Activated CD4-positive, alpha-beta T cell treated with anti-CD3 and anti-CD28 coated beads, Interleukin-2, amount 10 ng/mL, durations not matched to agents 7 days and 5 days (primary cell): ENCODE measurements at places on chromosomes 2 and 18. TPM values are rescaled to one million over a fixed set of nuclear protein-coding genes. Genes with fewer than 3 reads are reported as not detected.

GRCh38 chr2:8115456-8115855 is 566.4 kb upstream of the ID2 start:
- H3K27ac ChIP-seq: no peak overlapping the region
- DNase-seq: no peak
- peaks cover 2% of the 10 kb centered on the region for H3K27me3 ChIP-seq
- no peak overlapping the region for H3K4me3 ChIP-seq
- H3K4me1 ChIP-seq: peaks cover 12% of the 10 kb centered on the region

- H3K4me1 ChIP-seq: peaks cover 66% of the 10 kb centered on the region
- DNase-seq: no peak
- H3K4me3 ChIP-seq: no peak overlapping the region
- peak overlapping the region; percentile 46 for H3K27ac ChIP-seq
These were observed 1.9 kb downstream of the OTX1 start for GRCh38 chr2:63052411-63053080.

DNA sequence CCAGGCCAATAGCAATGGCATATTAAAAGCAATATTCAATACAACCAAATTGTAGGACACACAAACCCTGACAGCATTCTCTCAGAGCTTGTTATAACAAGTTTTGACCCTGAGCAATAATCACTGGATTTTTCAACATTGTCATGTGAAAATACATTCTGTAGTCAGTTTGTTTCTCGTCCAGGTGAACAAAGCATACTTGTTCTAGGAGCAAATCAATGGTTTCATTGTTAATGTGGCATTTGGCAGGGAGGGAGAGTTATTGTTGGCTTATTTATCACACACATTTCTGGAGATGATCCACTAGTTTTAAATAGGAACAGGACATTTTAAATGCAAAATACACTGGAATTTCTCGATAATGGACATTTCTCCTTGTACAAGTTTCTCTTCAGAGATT is 69.9 kb upstream of the L3MBTL4 start:
- H3K27ac ChIP-seq: no peak overlapping the region
- H3K36me3 ChIP-seq: no peaks in the 10 kb centered on the region
- no peaks in the 10 kb centered on the region for H3K4me1 ChIP-seq
- no peaks in the 10 kb centered on the region for H3K27me3 ChIP-seq

DNA sequence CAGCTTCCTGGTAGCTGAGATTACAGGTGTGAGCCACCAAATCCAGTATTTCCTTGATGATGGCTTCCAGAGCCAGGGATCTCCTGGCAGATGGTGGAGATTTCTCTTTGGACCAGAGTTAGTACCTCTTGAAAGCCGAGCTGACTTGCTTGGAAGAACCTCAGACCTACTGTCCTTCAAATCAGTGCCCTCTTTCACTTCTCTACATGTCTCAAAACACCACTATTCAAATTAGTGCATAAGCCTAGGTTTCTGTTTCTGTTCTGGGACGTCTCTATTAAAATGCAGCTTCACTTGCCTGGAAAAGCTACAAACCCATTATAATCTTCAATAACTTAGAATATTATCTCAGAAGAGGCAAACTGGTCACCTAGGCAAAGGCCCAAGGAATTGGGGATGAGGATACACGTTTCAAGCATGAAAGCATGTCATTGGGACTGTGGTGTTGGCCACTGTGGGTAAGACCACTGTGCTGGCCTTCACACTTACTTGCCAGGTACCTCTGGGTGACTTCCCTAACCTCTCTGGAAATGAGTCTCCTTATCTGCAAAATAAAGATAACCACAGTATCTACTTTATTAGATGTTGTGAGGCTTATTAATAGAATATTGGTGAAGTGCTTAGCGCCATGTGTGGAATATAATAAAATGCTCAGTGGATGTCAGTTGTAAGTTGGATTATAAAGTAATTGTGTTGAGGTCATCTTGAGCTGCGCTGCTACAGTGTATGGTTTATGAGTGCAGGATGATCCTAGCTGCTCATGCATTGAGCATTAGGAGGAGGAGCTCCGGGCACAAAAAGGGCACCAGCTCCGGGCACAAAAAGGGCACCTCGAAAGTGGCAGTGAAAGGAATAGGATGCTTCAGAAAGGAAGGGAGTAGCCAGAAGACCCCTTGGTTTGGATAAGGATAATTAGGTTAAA is 84.5 kb downstream of the DOCK10 start:
- DNase-seq: no peak
- peaks cover 77% of the 10 kb centered on the region for H3K4me1 ChIP-seq
- no peak overlapping the region for H3K4me3 ChIP-seq
- peaks cover 67% of the 10 kb centered on the region for H3K36me3 ChIP-seq
- peak overlapping the region; percentile 70 for H3K27ac ChIP-seq
- H3K27me3 ChIP-seq: no peaks in the 10 kb centered on the region

DNA sequence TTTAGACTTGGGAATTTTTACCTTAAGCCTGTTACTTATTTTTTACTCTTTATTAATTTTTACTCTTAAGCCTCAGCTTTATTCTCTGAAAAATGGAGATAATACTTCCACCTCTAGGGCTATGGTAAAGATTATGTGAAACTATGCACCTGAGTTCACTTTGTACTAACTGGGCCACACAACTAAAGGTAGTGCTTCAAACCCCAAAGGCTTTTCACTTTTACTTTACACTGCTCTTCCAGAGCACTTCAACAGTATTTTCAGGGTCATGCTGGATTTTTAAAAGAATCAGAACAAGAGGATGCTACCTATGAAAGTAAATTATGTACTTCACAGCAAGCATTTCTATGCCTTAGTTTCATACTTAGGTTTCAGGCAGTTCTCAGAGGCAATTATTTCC is 27.8 kb downstream of the MEX3C start:
- DNase-seq: no peak
- H3K36me3 ChIP-seq: peaks cover 11% of the 10 kb centered on the region
- no peak overlapping the region for H3K4me3 ChIP-seq
- H3K4me1 ChIP-seq: peaks cover 59% of the 10 kb centered on the region
- peak overlapping the region; percentile 58 for H3K27ac ChIP-seq
- H3K27me3 ChIP-seq: no peaks in the 10 kb centered on the region

GRCh38 chr2:103451283-103451682 is 689.5 kb downstream of the TMEM182 start:
- no peak for DNase-seq
- no peaks in the 10 kb centered on the region for H3K36me3 ChIP-seq

DNA sequence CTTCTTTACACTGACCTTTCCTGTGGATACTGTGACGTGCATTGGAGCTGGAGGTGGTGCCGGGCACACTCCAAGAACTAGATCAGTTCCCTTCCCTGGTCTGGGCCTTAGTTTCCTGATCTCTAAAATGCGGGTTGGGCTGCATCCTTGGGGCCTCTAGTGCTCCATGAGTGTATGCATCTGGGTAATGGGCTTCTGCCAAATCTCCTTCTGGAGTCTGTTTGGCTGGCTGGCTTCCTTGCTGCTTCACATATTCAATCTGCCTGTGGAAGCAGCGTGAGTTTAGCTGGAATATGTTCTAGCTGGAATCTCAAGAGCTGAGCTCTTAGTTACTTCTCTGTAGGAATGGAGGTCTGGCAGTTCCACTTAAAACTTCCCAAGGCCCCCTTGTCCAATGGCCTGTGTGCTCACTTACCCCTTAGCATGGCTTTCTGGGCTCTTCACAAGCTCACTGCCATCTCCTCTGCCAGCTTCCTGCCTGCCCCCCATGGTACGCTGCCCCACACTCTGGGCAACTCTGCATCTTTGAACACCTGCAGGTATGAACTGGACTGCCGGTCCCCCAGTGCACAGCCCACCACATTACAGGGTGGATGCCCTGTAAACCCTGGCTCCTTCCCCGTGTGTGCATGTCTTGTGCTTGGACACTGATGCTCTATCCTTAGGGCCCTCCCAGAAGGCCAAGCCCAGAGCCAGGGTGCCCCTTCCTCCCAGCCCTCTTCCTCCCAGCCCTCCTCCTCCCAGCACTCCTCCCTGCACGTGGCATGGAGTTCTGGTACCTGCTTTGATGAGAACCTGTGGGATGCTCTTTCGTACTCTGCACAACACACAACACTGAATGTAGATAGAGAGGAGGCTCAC is 103.6 kb upstream of the SMAD2 start:
- H3K27me3 ChIP-seq: no peaks in the 10 kb centered on the region
- H3K27ac ChIP-seq: no peak overlapping the region
- no peaks in the 10 kb centered on the region for H3K36me3 ChIP-seq

DNA sequence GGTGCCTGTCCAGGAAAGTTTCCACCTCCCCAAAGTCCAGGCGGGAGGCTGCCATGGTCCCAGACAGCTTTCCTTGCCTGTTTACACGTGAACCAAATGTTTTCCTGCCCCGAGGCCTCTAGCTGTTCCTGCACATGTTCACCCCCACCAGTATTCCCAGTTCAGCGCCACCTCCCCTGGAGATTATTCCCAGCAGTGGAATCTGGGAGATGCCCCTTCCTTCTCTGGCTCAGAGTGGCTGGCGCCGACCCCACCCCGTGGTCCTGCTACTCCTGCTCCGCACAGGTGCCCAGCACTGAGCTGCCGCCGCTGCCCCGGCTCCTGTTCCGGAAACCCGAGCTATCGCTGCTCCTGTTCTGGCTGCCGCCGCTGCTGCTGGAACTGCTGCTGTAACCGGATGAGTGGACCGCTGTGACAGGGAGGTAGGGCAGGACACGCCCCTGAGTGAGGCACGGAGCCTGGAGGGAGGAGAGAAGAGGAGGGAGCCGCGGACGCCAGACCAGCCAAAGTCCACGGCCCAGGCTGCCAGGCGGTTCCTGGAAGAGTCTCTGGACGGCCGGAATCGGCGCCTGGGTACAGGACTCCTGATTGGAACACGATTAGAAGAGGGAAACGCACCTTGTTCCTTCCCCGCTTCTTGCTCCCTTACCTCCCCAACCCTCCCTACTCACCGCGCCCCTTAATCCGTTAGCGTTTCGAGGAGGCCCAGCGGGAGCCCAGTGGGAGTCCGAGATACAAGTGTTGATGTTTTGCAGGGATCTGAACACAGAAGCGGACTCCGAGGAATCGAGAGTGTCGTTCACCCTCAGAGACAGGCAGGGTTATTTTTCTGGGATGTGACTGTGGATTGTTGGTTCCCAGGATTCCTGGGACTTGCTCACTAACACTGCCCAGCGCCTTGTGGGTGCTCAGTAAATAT is at the start of gene PDE11A:
TSS of gene PDE11A (minus strand) at position 395 of the 919 bp plus-strand sequence. CDS start at position 55, 340 bp downstream.
- no peaks in the 10 kb centered on the region for H3K36me3 ChIP-seq
- peaks cover 65% of the 10 kb centered on the region for H3K27me3 ChIP-seq
- H3K4me1 ChIP-seq: peaks cover 11% of the 10 kb centered on the region
- peak; percentile 57 for DNase-seq

DNA sequence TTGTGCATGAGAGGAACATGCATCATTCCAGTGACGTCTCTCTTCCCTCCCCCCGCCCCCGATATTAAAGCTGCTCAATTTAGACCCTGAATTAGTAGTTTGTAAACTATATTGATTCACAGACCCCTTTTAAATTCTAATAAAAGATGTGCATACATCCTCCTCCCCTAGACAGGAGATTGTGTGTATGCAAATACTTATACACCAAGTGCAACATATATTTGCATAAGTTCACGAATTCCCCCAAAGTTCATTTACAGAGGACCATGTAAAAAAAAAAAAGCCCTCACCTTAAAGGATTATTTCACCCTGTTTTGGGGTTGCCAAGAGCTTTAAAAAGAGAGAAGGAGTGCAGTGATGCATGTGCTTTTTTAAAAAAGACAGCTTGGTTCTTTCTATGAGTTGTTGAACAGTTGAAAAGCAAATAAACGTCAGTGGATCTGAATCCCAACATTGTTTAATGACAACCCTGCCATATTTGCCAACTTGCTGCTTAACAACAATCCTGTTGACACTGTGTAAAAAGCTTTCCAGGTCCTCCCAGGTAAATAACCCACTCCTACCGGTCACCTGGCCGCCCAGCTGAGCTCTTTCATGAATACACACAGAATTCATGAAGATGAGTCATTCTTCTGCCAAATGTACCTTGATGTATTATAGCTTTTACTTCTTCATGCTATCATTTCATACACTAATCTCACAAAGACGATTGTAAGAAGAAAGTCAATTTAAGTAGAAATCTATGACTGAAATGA is 211.5 kb downstream of the IKZF2 start:
- no peak for DNase-seq
- no peak overlapping the region for H3K27ac ChIP-seq
- H3K27me3 ChIP-seq: no peaks in the 10 kb centered on the region
- no peak overlapping the region for H3K4me3 ChIP-seq
- no peaks in the 10 kb centered on the region for H3K36me3 ChIP-seq
- no peaks in the 10 kb centered on the region for H3K4me1 ChIP-seq

COL4A4 gene
- total RNA-seq: 0.06 TPM

- H3K27ac ChIP-seq: no peak overlapping the region
- H3K36me3 ChIP-seq: no peaks in the 10 kb centered on the region
- H3K4me1 ChIP-seq: no peaks in the 10 kb centered on the region
- H3K4me3 ChIP-seq: no peak overlapping the region
- H3K27me3 ChIP-seq: no peaks in the 10 kb centered on the region
- no peak for DNase-seq
These were observed 275.6 kb downstream of the PIK3C3 start for GRCh38 chr18:42230636-42231035.

LRP2 gene
- 0.02 TPM for total RNA-seq

NYAP2 gene
- total RNA-seq: not detected

DNA sequence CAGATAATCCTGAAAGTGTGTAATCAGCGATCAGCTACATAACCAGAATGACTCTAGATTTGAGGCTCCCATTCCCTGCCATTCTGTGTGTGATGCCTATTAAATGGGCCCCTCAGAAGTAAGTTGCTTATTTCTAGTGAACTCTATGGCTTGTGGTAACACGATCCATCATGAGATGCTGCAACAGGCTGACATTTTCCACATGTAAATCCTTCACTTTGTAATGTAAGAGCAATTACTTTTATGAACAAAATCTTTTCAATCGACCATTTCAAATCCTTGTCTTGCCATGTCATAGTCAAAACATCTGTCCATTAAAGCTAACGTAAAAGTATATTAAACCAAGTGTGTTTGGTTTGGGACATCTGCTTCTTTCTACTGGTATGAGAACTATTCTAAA is 175.9 kb upstream of the ETAA1 start:
- no peak for DNase-seq
- no peaks in the 10 kb centered on the region for H3K36me3 ChIP-seq

DLX1 gene
- not detected for total RNA-seq

DNA sequence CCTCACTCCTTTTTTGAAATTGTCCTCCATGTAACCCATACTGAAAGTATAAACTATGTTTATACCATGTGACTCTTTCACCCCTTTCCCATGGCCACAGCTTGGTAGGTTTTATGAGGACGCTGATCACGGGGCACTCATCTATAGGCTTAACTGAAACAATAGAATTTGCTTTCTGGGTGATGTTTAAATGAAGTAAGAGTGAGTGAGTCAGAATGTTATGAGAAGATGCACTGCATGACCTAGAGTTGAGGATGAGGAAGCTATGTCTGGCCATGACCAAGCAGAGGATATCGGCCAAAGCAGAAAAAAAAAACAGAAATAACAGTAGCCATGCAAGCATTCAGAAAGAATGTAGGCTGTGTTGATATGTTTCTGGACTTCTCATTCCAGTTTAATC is 34.9 kb downstream of the SCN1A start:
- H3K27me3 ChIP-seq: no peaks in the 10 kb centered on the region
- no peak overlapping the region for H3K27ac ChIP-seq
- no peaks in the 10 kb centered on the region for H3K4me1 ChIP-seq
- DNase-seq: no peak
- H3K4me3 ChIP-seq: no peak overlapping the region

GRCh38 chr2:236939721-236940231 is 145.9 kb upstream of the COPS8 start:
- H3K4me3 ChIP-seq: no peak overlapping the region
- no peaks in the 10 kb centered on the region for H3K27me3 ChIP-seq
- H3K36me3 ChIP-seq: no peaks in the 10 kb centered on the region
- no peaks in the 10 kb centered on the region for H3K4me1 ChIP-seq

- no peak for DNase-seq
- no peaks in the 10 kb centered on the region for H3K36me3 ChIP-seq
- H3K27ac ChIP-seq: no peak overlapping the region
- H3K4me3 ChIP-seq: no peak overlapping the region
- H3K27me3 ChIP-seq: no peaks in the 10 kb centered on the region
These were observed 594.8 kb downstream of the METTL4 start for GRCh38 chr18:1976484-1976883.
